ENCODE measurements at places on chromosomes 5 and 9.

- DNase-seq = no peak
These were observed 36.7 kb downstream of the MTREX start for GRCh38 chr5:55344392-55344992.

GRCh38 chr5:6861667-6862066 is 148.4 kb downstream of the TENT4A start:
- DNase-seq = no peak

GRCh38 chr9:83013867-83014605 is 48.9 kb downstream of the RASEF start:
- no peak for DNase-seq

DNA sequence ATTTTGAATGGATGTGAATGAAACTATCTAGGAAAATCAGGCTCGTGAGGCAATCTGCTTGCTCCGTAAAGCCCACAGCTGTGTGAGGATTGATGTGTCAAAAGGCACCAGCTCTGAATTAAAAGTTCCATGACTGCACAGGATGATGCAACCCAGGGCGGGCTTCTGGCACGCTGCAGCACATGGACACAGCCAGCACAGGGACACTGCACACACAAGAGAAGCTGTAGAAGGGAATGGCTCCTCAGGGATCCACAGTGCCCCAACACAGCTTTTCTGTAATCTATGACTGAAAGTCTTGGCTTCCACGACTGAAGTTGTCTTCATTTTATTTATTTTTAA is 151.0 kb downstream of the GCNT1 start:
- DNase-seq = no peak

GRCh38 chr9:36864491-36865410 is 169.3 kb downstream of the PAX5 start:
- DNase-seq = no peak

GRCh38 chr5:159497221-159497620 is 166.9 kb upstream of the IL12B start:
- DNase-seq = no peak

DNA sequence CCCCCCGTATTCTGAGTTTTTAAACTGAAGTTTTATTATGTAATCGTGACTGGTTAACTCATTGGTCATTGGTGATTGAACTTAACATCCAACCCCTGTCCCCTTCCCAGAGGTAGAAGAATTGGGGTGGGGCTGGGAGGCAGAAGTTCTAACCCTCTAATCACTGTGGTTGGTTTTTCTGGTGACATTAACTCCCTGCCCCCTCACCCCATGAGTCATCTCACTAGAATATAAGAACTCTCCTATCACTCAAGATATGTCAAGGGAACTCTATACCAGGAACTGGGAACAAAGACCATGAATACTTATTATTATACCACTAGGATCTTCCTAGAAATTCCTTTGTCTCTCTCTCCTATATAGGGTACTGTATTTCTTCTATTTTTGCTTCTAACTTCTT is 52.3 kb upstream of the CAVIN4 start:
- no peak for DNase-seq

DNA sequence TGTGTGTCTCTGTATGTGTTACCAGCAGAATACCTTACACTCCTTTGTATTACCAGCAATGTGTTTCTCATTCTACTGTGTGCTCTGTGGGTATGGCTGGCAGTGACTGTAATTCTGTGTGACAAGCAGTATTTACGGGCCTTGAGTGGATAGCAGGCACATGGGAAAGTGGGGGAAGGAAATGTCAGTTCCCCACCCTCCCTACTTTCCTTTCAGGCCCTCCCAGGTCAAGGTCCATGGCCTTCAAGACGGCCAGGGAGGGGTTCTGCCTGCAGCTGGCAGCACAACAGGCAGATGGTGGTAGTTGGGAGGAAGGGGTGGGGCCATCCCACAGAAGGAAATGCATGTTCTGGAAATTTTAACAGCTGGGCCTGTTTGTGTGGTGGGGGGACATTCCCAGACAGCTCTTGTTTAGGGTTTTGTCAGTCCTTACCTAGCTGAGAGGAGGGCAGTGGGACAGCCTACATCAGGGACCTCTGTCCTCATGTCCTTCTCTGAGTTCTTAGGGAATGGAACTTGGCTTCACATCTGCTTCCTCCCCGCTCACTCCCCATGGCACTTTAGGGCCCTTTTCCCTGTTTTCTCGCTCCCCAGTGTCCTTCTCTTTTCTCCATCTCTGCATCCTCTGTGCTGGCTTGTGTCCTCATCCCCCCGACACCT is 14.6 kb upstream of the TNIP1 start:
- DNase-seq = no peak

DNA sequence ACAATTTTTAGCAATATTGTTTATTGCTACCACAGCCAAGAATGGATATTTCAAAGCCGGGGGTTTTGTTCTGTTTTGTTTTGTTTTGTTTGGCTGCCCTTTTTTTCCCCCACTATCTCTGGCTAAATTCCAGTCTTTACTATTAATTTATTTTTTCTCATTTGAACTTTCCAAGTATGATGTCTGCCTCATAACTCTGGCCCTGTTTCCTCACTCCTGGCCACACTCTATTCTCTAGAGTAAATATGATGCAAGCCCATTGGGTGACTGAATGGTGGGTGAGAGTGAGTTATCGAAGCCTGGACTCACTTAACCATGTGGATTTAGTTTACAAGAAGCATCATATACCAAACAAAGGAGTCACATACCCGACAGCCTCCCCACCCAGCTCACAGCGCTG is 41.9 kb downstream of the WDR36 start:
- DNase-seq = peak; percentile 25

DNA sequence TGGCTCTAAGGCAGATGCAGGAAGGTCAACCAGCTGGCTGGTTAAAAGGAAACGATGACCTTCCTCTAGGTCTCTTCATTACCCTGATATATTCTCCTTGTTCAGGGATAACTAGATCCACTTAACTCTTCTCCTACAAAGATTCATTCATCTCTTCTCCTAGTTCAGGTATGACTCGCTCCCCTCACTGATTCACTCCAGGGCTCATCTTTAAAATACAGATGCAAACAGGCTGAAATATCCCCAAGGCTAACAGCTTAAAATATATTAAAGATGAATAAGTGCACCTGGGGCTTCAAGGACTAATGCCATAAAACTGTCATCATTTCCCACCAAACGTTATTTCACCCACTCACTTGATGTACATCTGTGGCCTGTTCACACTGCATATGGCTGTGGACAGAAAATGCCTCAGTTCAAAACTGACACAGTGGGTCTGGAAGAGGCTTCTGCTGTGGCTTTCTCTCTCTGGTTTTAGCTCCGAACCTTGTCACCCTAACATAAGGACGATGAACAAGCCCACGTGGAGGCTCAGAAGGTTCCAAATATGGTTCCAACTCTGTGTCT is 366.9 kb downstream of the DEPDC1B start:
- no peak for DNase-seq

GRCh38 chr9:2620919-2621721 is 467 bp upstream of the VLDLR start:
- no peak for DNase-seq

DNA sequence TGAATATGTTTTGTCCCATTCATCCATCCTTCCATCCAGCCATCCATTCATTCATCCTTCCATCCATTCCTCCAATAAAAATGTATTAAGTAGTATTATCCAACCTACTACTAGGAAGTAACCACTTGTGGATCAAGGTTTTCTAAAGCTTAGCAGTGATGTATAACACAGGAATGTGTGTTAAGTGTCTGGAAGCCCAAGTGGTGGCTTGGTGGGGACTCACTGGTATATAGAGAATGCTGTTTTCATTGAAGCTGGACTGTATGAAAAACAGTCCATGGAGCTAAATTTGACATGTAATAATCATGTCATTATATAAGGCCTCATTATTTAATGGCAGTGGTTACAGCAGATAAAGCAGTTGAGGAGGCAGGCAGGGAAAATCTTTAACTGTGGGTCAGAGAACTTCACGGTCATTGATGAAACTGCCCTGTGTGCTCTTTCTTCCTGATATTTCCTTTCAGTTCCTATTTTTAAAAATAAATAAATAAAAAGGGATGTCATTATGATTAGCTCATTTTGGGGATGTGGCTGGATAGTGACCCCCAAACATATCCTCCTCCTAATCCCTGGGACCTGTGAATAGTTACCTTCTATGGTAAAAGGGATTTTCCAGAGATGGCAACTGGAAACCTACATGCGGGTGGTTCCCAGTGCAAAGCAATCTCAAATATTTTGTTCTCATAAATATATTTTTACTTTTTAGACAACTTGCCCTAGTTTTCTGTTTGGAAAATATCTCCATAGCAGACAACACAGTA is 82.3 kb downstream of the DAPK1 start:
- DNase-seq = no peak

DNA sequence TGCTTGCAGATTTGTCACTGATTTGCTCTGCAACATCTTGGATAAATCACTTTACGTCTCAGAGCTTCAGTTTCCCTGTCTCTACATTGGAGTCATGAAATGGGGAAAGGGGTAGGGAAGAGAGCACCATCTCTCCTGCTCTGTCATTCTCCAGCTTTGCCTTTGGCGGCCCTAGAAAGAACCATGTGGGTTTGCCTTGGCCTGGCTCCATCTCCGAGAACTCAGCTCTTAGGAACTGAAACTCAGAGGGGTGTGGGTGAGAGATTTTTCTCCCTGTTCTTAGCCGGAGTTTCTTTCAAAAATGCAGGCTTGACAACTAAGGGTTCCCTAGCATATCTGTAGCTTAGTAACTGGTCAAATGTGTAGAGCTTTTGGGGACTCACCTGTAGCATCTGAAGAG is 123.5 kb downstream of the SMARCA2 start:
- DNase-seq = no peak
